NCI-H1092 (cell line): ENCODE measurements at places on chromosomes 2 and 18.

DNA sequence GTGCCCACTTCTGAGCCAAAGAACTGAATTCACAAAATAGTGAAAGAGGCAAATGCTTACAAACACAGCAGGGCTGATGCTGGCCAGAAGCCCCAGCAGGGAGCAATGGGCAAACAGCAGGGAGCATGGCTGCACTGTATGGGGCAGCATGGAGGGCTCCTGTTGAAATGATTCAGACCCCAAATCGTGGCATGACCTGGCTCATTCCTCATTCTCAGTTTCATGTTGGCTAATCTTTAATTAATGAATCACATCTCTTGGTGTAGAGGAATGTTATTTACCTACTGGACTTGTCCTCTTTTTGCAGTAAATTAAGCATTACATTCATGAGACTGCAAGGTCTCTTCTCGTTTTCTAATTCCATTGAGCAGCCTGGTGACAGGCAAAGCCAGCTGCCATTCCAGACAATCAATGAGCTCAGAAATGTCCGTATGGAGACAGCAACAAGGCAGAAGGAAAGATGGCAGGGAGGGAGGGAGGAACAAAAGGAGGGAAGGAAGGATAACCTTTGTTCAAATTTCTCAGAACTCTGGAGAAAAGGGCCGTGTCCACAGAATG, 84.9 kb upstream of the ST8SIA3 start:
- no peak for DNase-seq

GRCh38 chr2:10447300-10447894, 730 bp downstream of the ODC1 start:
- DNase-seq, result no peak

GRCh38 chr2:173952267-173953046, 12.7 kb downstream of the SP3 start:
- no peak for DNase-seq

GRCh38 chr2:8581234-8581561, 100.7 kb upstream of the ID2 start:
- no peak for DNase-seq

DNA sequence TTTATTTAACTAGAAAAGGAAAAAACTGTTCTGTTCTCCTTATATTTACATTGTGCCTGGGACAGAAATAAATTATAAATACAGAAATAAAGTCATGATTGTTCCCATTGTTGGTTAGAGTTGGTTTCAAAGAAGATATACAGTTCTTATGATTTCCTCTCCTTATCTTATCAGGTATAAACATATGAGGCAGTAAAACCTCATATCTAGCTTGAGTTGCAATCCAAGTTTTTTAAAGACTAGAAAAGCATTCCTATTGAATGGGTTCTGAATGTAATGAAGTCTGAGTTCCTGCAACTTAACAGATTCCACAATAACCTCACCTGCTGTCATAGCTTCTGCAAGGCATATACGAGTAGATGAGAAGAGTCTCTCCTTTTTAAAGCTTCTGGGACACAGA, 114.7 kb upstream of the CAVIN2 start:
- DNase-seq, result no peak

DNA sequence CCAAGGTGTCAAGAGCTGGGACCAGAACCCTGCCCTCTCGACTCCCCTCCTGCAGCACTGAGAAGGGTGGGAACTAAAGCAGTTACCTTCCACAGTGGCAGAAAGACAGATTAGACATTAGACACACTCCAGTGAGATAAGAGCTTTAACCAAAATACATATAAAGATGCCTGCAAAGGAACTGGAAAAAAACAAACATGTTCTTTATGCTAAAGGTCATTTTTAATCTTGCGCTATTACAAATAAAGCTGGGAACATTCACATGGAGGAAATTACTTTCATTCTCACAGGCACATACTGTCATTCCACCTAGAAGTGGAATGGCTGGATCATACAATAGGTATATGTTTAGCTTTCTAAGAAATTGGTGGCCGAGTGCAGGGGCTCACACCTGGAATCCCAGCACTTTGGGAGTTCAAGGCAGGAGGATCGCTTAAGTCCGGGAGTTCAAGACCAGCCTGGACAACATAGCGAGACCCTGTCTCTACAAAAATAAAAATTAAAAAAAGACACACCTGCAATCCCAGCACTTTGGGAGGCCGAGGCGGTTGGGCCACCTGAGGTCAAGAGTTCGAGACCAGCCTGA, 41.9 kb downstream of the C2orf76 start:
- no peak for DNase-seq

DNA sequence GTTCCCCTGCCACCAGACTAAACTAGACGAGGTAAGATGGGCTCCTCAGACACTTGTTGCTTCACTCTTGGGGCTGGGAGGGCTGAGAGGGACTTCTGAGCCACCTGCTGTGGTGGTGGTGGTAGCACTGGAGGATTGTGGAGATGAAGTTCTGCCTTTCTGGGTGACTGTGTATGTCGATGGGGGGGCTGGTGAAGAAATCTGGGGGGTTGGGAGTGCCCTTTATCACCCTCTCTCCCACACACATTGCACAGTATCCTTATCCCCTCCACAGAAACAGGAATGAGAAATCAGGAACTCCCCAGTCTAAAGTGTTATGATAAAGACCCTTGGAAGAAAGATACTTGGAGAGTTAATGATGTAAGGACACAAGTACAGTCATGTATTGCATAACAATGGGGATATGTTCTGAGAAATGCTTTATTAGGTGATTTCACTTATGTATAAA, 38.5 kb downstream of the HK2 start:
- DNase-seq, result no peak

GRCh38 chr18:24534737-24535136, 74.3 kb downstream of the HRH4 start:
- DNase-seq, result no peak

- DNase-seq, result no peak
Measured at GRCh38 chr18:49022311-49023161, 71.8 kb upstream of the SMAD7 start.

GRCh38 chr18:80191907-80192652, 55.2 kb downstream of the PARD6G start:
- no peak for DNase-seq

GRCh38 chr2:156427074-156427473, 9.1 kb upstream of the GPD2 start:
- no peak for DNase-seq

DNA sequence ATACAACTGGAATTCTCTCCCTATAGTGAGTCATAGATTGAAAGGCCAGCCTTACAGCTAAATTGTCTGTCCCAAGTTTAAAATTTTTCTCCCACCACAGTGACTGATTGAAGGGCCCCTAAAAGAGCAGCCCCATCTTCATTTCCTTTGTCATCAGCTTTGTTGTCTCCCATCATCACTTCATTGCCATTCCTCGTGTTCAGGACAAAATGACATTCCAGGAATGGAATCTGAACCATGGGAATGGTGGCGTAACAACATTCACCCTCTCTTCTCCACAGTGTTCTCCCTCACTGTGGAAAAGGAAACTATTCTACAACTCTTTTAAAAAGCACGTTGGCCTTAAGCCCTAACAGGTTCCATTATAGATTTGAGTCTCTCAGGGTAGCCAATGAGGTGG, 52.1 kb downstream of the PSTPIP2 start:
- DNase-seq, result no peak
